AG10803 (cell line): ENCODE measurements at places on chromosomes 5 and 9.
A peak's percentile ranks its signal among the peaks of the same experiment; 100 is the strongest.

DNA sequence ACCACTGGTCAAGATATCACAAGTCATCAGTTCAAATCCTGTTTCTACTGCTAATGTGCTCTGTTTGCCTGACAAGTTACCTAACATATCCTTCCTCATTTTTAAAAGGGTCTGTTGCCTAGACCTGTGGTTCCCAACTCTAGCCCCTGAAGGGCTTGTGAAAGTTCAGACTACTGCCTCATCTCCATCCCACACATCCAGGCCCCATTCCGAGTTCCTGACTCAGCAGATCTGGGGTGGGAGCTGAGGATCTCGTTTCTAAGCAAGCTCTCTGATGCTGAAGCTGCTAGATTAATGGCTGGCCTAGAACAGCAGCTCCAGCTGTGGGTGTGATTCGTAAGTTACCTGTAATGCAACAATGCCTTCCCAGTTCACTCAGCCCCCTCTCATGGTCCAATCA is 32.5 kb downstream of the S1PR3 start:
- DNase-seq, result peak; percentile 10

GRCh38 chr5:87260604-87261192 is 7.0 kb upstream of the RASA1 start:
- no peak for DNase-seq

GRCh38 chr5:81188962-81189361 is 44.2 kb upstream of the CKMT2 start:
- DNase-seq, result no peak

DNA sequence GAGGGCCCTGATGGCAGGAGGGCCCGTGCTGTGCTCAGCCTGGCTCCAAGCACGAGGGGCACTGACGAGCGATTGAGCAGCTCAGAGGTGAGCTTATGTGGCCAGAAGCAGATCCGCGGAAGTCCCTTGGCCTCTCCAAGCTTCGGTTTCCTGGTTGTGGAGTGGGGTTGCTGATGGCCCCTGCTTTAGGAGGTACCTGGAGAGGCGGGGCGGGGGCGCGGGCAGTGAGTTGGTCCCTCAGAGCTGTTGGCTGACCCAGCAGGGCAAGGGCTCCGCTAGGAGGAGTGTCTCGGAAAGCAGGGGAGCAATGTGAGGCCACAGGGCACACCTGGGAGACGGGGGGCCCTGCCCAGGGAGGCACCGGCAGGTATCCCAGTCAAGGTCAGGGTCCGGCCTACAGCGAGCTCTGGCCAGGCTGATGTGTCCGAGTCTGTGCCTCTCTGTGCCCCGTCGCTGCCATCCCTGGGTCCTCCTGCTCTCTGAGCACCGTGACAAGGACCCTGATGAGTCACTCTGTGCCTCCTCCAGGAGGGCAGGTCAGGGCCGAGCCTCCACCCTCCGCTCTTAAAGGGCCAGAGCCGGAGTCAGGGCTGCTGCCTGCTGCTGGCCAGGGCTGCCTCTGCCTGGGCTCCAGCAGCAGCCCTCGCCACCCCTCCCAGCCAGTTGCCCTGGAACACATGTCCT is 14.8 kb downstream of the NCS1 start:
- peak; percentile 68 for DNase-seq

DNA sequence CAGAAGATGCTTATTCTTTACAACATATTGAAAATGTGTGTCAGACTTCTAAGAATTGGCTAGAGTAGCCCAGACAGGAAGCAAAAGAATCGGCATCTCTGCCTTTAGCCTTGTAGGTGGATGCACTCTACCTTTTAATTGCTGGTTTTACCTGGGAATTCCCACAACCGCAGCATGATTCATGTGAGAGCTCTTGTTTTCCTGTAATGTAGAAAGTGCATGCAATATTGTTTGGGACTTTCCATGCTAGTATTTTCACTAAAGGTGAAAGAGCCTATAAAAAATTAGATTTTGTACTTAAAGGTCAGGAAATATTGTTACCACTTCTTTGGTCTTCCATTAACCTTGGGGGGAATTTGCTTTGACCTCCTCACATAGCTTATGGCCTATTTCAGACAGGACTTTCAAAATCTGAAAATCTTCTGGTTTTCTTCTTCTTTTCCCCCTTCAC is 89.8 kb downstream of the NTRK2 start:
- DNase-seq, result no peak

DNA sequence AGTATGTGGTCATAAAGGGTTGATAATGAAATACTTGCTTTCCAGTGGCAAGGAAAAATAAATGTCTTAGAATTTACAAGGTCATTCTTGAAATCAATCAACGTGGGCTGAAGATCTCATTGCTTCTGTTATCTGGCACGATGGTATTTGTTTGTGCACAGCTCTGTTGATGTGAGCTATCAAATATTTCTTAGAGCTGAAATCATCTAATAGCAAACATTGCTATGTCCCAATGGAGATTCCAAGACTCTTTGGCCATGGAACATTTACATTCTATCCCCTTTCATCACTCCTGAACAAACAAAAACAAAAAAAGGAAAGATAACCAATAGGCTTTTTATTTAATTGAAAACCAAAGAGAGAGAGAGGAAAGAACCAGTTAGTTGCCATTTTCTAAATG is 111.5 kb upstream of the CCDC152 start:
- DNase-seq, result no peak

- no peak for DNase-seq
Measured at GRCh38 chr9:36913393-36914211, 120.5 kb downstream of the PAX5 start.

DNA sequence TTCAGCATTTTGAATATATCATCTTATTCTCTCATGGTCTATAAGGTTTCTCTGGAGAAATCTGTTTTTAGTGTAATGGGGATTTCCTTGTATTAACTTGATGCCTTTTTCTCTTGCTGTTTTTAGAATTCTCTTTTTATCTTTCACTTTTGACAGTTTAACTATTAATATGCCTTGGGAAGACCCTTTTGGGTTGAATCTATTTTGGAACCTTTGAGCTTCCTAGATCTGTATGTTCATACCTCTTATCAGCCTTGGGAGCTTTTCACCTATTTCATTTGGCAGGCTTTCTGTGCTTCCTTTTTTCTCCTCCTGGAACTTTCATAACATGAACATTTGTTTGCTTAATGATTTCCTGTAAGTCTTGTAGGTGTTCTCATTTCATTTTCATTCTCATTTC is 22.2 kb downstream of the RCL1 start:
- DNase-seq, result no peak

GRCh38 chr5:154254896-154255295 is 64.4 kb downstream of the GALNT10 start:
- no peak for DNase-seq

- no peak for DNase-seq
Measured at GRCh38 chr5:107673039-107673367, 2.3 kb upstream of the EFNA5 start.

DNA sequence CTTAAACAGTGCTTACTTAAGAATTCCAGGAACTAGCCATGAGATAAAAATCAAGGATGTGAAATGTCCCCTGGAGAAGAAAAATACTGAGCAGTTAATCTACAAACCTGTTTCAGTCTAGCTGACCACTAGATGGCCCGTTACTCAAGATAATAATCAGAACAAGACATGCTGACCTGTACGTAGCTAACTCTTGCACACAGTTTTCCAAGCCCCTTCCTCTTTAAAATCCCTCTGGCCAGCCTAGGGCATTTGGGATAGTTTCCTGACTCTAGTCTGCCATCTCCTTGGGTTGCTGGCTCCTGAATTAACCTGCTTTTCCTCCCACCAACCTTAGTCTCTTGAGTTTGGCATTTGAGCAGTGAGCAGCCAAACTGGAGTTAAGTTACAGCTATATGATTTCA is 59.2 kb upstream of the TRAF1 start:
- DNase-seq, result peak; percentile 77

GRCh38 chr9:75855509-75855908 is 35.0 kb upstream of the PCSK5 start:
- DNase-seq, result peak; percentile 8

- DNase-seq, result no peak
Measured at GRCh38 chr5:129459450-129459776, 685 bp upstream of the ADAMTS19 start.

- no peak for DNase-seq
Measured at GRCh38 chr5:121870489-121870888, 18.8 kb downstream of the FTMT start.

- no peak for DNase-seq
Measured at GRCh38 chr9:129064499-129064908, 16.4 kb upstream of the DOLPP1 start.

- no peak for DNase-seq
Measured at GRCh38 chr9:108040783-108041182, 551.2 kb upstream of the KLF4 start.

DNA sequence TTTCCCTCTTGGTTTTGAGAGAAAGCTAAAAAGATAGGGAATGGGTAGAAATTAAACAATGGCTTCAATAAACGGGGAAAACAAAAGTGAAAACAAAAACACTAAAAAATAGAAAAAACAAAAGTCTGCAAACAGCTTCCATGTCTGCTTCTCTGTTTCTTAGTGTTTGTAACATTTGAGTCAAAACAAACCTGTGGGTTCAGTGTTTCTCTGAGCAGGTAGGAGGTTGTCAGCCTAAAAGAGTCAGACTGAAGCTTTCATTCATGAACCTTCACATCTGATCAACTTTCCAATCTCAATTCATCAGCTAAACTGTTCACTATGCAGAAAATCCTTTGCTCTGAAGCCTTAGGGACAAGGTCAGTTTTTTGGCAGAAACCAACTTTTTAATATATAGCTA is 102.5 kb upstream of the ADAMTS16 start:
- no peak for DNase-seq

DNA sequence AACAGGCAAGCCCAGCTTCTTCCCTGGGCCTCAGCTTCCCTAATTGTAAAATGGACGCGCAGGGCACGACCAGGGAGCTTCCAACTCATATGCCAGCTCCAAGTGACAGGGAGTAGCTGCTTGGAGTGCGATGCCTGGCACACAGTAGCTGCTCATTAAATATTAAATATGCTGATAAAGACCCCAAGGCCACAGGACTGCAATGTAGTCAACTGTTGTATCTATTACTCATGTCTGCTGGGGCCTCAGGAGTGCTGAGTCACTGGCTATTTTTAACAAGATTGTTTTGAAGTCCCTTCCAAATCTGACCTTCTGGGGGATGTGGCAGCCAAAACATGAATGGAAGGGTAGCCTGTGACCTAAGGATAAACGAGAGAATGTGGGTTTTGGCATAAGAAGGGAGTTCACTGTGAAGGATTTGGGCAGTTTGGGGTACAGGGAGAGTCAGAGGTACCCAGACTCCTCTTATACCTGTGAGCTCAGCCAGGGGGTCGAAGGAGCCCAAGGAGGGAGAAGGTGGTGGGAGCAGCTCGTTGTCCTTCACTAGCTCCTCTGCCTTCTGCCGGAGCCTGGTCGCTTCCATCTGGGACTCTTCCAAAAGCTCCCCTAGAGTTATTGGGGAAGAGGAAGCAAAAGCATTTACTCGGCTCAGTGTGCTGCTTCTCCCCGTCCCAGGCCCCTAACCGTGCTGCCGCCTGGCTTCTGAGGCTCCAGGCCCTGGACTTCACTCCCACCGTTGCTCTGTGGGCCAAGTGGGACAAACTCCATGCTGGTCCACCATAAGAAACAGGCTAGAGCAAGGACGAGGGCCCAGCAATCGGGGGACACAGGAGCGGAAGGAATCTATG is 17.5 kb downstream of the TNIP1 start:
- DNase-seq, result peak; percentile 77

DNA sequence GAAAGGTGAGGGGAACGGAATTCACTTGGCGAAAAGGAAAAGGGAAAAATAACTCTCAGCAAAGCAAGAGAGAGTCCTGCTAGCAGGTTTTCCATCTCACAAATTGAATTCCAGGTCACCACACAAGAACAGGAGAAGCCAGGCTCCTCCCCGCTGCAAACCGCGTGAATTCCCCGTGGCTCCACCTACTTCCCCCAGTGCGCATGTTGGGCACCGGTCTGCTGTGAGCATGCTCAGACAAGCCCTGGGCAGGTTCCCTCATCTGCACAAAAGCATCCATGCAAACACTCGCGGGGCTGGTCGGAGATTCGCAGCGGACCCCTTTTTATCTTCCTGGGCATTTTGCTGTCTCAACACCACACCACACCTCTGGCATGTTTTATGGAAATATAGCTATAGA is 58.5 kb upstream of the S1PR3 start:
- DNase-seq, result no peak

GRCh38 chr5:61207884-61208283 is 45.6 kb upstream of the SMIM15 start:
- DNase-seq, result no peak

DNA sequence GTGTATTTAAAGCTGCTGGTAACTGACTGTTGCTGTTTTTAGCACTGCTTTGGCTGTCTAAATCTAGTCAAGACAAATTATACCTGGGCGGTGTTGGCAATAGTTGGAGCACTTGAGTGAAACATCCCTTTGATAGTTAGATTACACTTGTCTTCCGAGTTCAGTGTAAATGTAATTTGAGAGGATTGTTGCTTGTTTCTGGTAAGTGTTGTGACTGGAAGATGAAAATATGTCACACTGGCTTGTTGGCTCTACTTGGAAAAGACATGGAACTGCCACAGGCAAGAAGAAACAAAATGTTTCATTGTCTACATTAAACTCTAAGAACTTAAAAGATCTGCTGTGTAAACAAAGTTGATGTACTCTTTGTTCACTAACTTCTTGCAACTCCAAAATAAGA is 49.2 kb upstream of the PTPRD start:
- no peak for DNase-seq

GRCh38 chr5:2141254-2142000 is 258.7 kb upstream of the IRX4 start:
- DNase-seq, result no peak

DNA sequence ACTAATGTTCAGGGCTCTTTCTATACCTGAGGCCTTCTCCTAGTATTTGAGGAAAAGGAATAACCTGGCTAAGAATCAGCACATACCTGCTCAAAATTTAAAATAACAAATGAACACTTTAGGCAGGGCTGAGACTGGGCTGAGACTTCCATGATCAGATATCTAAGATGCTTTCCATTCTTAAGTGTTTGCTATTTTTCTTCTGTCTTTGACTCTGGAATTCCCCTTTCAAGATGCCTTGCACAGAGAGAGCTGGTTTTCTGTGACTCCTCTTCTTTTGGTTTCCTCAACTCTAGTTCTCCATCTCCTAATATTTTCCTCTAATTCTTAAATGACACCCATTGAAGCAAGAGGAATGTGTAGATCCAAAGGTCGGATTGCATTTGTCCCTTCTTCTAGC is 61.1 kb downstream of the DPYSL3 start:
- DNase-seq, result peak; percentile 28

DNA sequence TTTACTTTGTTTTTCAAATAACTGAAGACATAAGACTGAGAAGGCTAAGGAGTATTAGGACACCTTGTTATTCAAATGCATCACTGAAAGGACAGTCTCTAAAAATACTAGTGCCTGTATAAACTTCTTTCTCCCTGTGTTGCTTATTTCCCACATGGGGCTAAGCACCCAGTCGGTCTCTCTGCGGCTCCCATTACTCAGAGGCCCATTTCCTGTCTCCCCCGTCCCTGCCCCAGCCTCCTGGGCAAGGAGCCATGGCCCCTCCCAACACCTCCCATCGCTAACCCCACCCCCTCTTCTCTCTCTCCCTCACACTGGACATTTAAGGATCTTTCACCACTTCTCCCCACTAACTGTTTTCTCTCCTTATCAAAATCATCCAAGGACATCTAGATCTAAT is 81.9 kb downstream of the EBF1 start:
- peak; percentile 76 for DNase-seq

GRCh38 chr9:9124616-9125015 is 1325.0 kb upstream of the DMAC1 start:
- DNase-seq, result peak; percentile 0

GRCh38 chr5:163489745-163490075 is 15.7 kb upstream of the MAT2B start:
- DNase-seq, result no peak

- DNase-seq, result peak; percentile 94
Measured at GRCh38 chr5:109105631-109106267, 304.0 kb downstream of the PJA2 start.
